ENCODE measurements at places on chromosomes 2 and 18.

- DNase-seq, result no peak
These were observed 18.9 kb downstream of the SDC1 start for GRCh38 chr2:20205915-20206524.

DNA sequence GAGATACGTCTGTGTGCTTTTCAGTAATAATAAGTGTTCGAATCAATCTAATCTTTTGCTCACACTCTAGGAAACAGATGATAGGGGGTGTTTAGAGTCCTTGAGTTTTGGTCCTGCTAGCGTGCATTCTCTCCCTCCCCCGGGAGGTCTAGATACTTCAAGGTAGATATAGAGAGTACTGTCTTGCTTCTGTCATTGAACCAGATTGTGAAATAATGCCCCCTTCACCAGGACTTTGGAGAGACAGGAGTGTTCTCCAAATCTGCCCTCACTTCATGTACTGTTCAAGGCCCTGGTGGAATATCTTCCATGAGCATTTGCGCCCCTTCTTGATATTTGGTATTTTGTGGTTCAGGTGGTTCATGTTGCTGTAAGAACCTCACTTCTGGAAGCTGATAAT is 59.4 kb upstream of the MGAT5 start:
- DNase-seq, result no peak

- DNase-seq, result no peak
These were observed 20.1 kb downstream of the CYB5A start for GRCh38 chr18:74271635-74272034.

DNA sequence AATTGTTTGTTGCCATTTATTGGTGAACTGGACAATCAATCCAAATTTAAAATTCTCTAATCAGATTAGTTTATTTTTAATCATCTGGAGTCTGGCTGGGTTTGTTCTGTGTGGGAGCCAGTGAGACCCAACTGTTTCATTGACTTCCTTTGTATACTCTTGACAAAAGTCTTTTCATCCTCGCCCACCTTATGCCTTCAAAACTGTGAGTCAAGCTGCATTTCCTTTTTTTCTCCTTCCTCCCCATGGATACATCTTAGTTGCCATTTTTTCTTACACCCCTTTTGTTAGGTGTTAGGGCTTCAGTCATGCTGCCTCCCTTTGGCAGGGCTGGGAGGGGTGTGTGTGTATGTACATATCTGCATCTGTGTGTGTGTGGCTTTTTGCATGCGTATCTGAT is 117.6 kb downstream of the PRKCE start:
- no peak for DNase-seq

GRCh38 chr2:149597050-149597667 is 9.6 kb upstream of the MMADHC start:
- DNase-seq, result no peak

DNA sequence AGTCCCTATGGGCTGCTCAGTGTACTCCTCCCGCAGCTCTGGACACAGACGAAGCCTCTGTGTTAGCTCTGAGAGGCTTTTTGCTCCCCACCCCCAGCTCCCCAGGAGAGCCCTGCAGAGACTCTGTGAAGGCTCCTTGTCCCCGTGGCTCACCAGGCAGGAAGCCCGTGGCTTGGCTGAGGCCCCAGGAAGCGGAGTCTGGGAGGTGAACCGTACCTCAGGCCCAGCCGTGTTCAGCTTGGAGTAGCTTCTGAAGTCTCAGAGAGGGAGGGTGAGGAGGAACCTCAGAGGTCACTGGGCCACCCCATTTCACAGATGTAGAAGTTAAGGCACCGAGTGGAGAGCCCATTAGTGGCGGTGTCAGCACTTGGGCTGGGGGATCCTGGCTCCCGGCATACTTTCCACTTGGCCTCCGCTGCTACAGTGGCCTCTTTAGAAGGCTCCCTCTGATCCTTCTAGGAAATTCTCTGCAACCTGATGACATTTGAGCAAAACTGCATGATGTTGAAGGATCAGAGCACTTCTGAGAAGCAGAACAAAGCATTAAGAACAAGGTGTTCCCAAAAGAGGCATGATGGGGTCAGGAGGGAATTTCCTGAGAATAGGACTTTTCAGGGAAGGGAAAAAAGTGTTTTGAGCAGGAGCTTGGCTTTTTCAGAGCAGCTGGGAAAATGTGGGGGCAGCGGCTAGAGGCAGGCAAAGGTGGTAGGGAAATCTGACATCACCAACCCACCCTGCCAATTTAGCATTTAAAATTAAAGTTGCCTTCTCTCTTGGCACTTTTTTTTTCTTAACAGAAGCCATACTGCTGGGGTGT is 79.1 kb downstream of the MCFD2 start:
- DNase-seq, result no peak

- DNase-seq, result peak; percentile 28
These were observed 78.9 kb downstream of the MAP4K4 start for GRCh38 chr2:101776172-101777043.

DNA sequence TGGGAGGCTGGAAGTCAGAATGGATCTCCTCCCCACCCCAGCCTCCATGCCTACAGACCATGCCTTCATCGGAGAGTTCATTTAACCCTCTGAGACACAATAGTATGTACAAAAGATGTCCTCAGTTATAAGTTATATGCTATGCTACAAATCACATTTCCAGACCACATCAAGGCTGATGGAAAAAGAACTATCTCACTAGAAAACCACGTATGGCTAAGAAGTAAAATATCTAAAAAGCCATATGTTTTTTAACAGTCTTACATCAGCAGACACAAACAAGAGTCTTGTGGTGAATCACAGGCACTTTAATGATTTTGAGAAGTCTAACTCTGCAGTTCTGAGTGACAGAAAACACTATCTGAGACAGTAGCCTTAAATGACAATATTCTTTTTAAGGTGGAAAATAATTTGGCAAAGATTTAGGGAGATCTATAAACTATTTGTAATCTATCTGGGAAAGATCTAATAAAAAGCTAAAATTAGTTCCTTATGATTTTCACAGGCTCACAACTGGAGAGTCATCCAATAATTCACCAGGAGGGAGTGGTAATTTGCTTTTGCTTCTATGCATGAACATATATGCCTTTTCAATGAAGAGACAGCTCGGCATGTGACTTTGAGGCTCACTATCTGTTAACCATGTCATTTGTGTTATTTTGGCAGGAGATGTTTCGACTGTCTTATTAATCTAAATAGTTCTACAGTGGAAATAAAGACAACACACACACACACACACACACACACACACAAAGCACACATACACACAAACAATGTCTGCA is 197.5 kb downstream of the IRS1 start:
- DNase-seq, result no peak
